Eye (tissue), 1 donor: ENCODE measurements at places on chromosomes 13 and 19.

DNA sequence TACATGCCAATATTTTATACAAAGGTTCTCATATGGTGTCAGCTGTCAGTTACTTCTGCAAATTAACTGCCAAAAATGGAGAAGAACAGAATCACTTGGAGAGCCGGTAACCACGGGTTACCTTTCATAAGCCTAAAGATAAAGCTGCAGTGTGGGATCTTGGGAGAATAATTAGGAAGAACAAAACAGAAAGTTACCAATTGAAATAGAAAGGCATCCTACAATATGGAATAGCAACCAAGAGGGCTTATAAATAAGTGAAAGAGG lies 74.2 kb downstream of the TSHZ3 start:
- DNase-seq, result peak; percentile 44

DNA sequence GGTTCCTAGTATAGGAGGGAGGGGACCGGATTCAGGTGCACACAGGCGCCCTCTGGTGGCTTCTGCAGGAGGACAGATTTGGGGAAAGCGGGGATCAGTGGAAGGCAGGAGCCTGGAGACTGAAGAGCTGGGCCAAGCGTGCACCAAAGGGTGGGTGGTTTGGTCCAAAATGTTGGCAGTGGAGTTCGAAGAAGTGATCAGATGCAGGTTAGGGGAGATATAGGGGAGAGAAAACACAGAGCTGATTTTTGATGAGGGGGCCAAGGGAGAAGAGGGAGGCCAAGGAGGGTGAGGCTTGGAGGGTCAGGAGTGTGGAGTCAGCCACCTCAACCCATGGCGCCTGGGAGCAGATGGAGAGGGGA lies 6.8 kb upstream of the CARM1 start:
- DNase-seq, result peak; percentile 92

DNA sequence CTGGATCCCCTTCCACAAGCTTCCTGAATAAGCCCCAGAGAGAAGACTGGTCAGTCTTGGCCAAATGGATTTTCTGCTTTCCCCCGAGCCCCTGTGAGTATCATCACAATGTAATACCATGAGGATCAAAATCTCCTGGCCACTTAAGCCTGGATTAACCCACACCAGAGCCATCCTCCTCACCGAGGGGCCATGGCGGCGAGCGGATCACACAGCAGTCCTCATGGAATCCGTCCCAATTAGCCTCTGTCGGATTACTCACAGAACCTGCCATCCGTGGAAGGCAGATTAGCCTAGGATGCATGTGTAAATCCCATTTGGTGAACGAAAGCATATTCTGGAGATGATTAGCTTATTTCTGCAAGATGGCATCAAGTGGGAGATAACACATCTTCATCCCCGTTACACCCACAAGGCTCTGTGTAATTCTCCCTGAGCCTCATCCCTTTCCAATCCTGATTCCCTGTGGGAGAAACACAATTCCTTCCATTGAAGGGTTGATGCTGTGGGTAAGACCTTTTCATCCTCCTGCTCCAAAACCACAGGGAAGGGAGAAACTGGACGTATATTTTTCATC lies 42.5 kb downstream of the GNG7 start:
- DNase-seq, result peak; percentile 34

DNA sequence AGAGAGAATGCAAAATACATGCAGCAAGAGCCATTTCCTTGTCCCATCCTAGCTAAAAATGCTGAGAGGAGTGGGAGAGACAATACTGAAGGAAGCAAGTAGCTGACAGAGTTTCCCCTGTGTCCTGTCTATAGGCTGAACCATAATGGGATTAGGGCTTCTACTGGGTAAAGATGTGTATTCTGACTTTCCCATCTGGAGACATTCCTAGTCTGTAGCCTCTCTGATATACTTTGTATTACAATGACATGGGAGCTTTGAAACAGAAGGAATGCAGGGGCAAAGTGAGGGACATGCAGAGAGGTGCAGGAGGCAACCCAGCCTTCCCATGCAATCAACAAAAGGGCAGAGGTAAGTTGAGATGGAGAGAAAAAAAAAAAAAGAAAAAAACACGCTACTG lies 10.5 kb upstream of the GPC6 start:
- no peak for DNase-seq

DNA sequence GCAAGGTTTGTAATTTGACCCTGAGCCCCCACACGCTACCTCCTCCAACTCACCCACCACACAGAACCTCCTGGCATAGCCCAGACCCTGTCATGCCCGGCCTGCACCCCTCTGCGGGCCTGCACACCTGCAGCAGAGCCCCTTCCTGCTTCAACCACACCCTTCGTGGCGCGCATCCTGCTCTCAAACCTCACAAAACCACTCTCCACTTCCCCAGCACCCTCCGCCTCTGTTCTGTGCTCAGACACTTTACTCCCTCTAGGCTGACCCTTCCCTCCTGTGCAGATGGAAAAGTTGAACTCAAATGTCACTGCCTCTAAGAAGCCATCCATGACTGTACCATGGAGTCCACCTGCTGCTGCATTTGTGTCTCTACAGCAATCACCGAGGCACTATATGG lies 28.5 kb downstream of the FAAP24 start:
- no peak for DNase-seq

- DNase-seq, result no peak
Measured at GRCh38 chr19:1389033-1389940, 5.6 kb downstream of the NDUFS7 start.

- DNase-seq, result no peak
Measured at GRCh38 chr19:45852983-45853382, 10.0 kb downstream of the SYMPK start.

- no peak for DNase-seq
Measured at GRCh38 chr19:2973229-2973628, 4.1 kb upstream of the TLE6 start.

GRCh38 chr19:7385062-7385461 lies 36.3 kb downstream of the ARHGEF18 start:
- no peak for DNase-seq

GRCh38 chr19:50239921-50240590 lies 36.6 kb downstream of the MYH14 start:
- peak; percentile 27 for DNase-seq

DNA sequence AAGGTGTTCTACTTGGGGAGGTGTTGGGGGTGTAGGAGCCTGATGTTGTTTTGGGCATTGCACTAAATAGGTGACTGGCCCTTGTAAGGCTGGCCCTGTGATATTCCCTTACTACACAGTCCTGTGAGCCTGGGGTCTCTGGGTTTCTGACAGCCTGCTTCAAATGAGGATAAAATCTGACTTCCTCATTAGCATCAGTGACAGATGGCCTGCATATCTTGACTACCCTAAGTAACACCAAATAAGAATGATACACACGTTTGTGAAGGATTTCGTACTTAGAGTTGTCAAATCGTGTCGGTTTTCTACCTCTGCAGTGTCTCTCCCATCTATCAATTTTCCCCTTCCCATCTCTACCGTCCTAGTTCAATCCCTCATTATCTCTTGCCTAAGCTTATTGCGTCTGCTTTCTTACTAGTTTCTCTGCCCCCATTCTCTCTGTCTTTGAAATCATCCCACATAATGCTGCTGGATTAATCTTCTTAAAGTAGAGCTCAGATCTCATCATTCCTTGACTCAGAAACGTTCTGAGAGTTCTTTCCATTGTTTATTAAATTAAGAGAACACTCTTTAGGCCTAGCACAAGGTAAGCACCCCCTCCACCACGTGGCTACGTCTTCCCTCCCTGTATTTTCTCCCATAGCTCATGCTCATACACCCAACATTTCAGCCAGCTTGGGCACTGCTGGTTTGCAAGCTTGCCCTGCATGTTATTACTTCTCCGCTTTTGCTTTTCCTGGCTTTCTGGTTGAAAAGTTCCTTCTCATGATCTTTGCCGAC lies 26.2 kb upstream of the CNMD start:
- DNase-seq, result no peak

GRCh38 chr13:26811581-26811980 lies 51.0 kb upstream of the GPR12 start:
- no peak for DNase-seq

DNA sequence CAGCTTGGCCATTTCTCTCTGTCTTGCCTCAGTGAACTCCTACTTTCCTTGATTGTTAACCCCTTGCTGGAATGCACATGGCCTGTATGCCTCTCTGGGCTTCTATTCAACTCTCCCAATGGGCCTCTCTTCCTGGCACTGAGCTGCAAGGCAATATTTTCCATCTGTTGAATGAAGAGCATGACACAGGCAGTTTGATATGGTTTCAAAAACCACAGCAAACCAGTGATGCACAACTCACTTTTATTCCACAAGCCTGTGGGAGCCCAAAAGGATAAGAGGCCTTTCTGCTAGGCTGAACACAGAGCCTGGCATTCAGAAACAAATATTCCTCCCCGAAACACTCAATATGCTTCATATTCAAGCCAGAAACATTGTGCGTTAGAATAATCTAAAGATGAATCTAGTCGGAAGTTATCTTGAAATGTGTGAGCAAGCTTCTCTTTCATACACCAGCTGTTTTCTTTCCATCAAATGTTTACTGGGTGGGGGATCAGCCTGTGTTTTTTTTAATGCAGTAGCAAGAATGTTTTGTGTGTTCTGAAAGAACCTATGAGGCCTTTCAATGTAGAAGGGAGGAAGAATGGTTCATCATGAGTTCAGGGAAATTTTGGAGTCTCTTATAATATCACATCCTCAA lies 443.1 kb upstream of the SPRY2 start:
- peak; percentile 60 for DNase-seq

DNA sequence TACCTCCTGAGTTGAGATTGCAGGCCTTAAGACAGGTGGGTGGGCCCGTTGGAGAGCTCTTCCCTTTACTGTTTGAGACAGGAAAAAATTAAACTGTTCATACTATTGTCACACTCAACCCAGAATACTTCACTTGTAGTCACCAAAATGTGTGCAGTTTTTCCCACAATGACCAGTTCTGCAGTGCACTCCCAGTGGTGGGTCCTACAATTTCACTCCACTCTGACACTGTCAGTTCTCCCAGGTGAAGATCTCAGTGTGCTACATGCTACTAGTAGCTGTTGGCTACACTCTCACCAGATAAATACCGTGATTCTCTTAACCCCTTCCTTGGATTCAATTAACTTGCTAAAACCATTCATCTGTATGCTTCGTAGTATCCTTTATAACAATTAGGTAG lies 2.9 kb downstream of the ZNF665 start:
- DNase-seq, result no peak

GRCh38 chr13:99959127-99959539 lies 12.4 kb downstream of the ZIC5 start:
- no peak for DNase-seq

- peak; percentile 69 for DNase-seq
Measured at GRCh38 chr13:23547000-23547590, 23.1 kb upstream of the TNFRSF19 start.

DNA sequence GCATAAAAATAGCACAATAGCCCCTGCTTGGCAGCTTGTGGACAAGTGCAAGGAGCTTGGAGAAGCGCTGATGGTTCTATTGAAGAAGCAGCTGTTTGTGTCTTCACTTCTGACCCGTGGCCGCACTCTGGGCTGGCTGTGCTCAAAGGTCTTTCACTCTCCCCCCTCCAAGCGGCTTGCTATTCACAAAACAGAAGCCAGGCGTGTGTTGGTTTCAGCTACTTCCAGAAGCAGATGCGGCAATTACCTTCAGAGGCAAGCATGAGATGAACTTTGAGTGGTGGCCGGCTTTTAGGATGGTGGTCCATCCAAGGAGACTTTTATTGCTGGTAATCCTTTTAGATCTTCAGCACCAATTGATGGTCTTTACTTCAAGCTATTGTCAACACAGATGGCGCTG lies 188.5 kb upstream of the ARGLU1 start:
- peak; percentile 62 for DNase-seq

GRCh38 chr19:14775869-14776586 lies 2.3 kb downstream of the ADGRE2 start:
- no peak for DNase-seq

- DNase-seq, result no peak
Measured at GRCh38 chr19:8680676-8681344, 17.8 kb downstream of the ACTL9 start.

- no peak for DNase-seq
Measured at GRCh38 chr13:101556676-101557123, 104.2 kb downstream of the ITGBL1 start.

DNA sequence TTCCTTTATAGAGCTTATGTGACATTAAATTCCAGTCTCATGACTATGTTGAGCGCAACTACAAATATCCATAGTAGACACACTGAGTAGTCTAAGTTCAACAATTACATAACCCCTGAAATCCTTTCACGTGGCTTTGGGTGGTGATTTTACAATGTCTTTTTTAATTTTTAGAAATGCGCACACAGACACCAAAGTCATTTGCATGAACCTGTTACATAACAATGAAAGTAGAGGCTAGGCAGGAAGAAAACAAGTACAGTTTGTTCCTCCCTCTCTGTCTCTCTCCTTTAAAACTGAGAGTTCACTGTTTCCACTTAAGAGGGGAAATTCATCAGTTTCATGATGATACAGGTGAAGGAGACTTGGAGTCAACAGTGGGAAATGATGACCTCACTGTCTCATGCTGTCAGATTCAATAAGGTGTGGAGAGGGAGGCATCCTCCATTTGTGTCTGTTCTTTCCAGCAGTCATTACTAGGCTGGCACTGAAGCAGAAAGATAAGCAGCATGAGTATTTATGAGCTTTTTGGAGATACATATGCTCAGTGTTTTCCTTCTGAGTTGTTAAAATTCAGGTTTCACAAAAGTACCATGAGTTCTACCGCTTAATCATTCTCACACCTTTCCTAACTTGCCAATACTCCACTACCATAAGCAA lies 201.8 kb downstream of the LHFPL6 start:
- peak; percentile 55 for DNase-seq

DNA sequence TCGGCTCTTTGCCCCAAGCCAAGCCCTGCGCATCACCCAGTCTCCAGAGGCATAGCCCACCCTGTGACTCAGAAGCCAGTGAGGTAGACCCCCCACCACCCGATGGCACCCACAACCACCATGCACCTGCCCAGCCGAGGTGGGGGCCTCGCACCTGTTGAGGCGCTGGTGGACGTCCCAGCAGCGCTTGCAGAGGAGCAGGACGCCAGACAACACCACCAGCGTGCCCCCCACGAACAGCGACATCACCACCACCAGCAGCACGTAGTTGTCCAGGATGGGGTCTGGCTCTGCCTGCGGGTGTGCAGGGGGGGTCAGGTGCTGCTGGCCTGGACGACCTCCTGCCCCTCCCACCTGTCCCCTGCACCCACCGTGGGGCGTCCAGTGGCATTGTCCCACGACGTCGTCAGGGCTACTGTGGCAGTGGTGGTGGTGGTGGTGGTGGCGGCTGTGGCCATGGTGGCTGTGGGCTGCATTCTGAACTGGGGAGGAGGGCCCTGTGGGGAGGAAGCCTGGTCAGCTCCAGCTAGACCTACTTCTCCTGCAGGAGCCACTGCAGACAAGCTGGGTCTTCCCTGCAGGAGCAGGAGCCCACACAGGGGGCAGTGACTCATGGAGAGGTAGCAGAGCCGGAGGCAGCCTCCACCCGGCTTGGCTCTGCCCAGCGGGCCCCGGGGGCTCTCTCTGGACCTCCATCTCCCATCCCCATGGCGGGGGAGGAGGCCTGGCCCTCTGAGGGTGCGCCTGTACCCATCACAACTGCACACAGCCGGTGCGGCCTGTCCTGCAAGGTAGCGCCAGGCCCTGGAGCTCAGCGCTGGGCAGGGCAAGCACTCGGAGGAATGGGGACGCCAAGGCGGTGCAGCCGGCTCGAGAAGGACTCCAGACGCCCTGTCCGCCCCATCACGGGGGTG lies 1.9 kb downstream of the CBARP start:
- DNase-seq, result peak; percentile 59
